ENCODE measurements at places on chromosomes 7 and 10.

DNA sequence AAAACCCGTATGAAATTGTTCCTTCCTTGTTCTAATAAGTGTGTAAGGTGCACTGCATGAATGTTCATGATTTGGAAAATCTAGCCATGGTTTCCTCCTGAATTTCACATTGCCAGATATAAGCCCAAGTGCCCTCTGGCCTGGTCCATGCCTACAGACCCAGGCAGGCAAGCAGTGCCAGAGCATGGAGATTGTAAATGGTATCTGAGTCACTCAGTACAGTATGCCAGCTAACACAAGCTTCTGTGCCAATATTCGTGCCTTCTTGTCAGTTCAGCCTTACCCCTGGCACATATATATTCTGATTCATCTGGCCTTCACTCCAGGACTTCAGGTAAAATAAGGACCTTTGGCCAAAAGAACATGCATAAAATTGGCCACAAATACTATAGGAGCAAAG lies 38.4 kb upstream of the PDE1C start:
- DNase-seq, result no peak

DNA sequence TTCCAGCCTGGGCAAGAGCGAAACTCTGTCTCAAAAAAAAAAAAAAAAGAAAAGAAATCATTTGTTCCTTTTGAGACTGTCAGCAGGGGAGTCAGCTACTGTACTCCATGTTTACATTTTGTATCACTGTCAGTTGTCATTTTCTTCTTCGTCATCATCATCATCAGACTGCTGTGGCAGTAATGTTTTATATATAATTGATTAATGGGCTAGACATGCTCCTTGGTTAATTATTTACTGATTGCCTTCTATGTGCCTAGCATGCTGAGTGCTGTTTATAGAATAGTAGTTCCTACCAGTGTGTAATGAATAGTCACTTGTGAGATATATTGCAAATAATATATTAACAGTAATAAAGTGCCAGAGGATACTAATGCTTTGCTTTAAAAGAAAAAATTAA lies 50.5 kb downstream of the VCL start:
- DNase-seq, result no peak

- DNase-seq, result no peak
Observed at GRCh38 chr7:917255-918117, 37.0 kb downstream of the ADAP1 start.

DNA sequence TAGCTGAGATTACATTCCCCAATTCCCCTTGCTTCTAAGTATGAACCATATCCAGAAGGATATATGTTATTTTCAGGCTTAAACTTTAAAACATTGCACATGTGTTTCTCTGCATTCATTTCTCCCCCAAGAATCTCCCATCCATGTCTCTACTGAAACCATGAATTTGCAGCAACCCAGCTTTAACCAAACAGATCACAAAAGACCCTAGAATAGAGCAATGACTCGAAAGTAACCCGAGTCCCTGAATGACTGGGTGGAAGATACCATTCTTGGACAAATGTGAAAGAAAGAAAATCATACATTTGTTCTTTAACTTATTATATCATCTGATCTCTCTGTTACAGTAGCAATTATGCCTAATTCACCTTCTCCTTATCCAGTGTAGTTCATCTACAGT lies 278.7 kb downstream of the IPMK start:
- no peak for DNase-seq

DNA sequence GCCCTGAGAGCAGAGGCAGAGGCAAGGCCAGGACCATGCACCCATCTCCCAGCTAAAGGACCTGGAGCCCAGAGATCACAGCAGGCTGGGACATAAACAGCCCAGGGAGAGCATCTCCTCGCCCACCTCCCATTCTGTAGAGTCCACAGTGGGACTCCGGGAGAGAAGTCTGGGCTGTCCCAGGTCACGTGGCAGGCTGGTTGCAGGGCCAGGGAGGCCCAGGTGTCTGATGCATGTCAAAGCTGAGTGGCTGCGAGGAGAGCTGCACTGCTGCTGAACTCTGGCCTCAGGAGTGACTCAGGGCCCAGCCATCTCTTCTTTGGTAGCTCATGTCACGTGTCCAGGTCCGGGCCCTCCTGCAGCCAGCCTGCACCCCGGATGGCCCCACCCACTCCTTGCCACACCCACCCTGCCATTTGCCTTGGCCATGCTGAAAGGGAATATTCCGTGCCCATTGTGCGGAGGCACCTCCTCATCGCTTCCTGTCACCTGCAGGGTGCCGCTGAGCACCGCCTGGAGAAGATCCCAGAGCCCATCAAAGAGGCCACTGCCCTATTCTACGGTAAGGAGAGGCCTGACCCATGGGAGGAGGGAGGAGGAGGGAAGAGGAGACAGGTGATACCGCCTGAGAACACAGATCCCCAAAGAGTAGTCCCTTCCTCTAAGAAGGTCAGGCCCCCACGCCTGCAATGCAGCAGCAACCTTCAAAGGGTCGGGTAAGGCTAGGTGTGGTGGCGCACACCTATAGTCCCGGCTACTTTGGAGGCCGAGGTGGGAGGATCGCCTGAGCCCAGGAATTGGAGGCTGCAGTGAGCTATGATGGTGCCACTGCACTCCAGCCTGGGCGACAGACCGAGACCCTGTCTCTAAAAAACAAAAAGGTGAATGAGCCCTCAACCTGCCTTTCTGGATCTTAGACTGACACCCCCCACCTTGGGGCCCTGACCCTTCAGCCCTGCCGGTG lies 12.6 kb upstream of the SH2B2 start:
- no peak for DNase-seq

DNA sequence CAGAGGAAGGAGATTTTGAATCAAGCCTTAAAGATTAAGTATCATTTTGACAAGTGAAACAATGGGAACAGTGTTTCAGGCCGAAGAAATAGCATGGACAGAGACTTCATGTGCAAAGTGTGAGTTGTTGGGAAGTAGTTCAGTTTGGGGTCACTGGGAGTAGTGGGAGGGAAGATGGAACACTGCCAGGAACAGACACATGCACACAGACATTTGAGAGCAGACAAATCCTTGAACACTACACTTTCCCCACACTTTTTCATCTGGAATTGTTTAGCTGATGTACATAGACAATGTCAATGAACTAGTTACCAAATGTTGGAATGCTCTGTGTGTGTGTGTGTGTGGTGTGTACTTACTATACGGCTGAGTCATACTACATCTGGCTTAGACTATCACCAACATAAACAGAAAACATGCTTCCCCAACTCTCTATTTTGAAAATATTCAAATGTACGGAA lies 52.4 kb upstream of the LRRC17 start:
- DNase-seq, result no peak

GRCh38 chr10:101071267-101071884 lies 9.6 kb downstream of the KAZALD1 start:
- no peak for DNase-seq

DNA sequence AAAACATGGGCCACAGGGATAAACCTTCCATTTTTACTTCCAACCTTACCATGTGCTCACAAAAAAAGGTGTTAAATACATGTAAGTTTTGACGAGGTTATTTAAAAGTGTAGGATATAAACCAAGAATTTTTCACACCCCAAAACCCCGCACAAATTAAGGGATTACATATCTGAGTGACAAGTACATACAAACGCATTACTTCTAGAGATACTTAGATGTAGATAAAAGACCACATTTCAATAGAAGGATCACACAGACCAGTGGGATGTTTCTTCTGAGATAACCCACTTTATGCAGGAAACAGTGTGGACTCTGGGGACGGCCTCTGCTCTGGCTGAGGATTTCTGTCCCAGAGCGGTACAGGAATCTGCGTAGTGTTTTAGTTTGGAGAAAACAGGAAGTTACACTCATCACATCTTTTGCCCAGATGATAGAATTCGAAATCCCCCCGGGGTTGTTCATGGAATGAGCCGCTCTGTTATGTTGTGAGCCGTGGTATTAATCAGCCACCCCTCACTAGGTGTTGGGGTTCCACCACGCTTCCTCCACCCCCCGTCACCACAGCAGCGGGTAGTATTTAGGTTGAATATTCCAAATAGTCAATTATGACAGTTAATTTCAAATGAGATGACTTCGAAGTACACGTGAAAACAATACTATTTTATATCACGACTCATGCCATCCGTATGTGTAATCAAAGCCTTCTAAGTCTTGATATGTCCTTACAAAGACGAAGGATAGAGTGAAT lies 1.3 kb upstream of the CUL1 start:
- no peak for DNase-seq

GRCh38 chr10:87700031-87700796 lies 40.5 kb downstream of the PAPSS2 start:
- DNase-seq, result no peak

GRCh38 chr7:132221356-132221755 lies 354.9 kb downstream of the PLXNA4 start:
- DNase-seq, result no peak

DNA sequence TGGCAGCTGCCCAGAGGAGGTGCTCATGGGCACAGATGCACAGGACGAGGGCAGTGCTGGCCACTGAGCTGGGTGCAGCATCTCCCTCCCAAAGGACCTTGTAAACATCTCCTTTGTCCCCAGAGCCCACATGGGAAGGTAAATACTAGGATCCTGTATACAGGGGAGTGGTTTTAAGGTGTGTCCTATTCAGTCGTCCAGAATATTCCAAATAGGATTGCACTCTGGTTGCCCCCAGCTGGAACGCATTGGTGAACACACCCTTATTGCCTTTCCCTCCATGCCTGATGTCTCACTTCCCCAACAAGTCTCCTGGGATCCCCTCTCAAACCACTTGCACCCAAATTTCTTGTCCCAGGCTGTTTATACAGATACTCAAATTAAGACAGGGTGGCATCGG lies 152.0 kb upstream of the PCBD1 start:
- no peak for DNase-seq

DNA sequence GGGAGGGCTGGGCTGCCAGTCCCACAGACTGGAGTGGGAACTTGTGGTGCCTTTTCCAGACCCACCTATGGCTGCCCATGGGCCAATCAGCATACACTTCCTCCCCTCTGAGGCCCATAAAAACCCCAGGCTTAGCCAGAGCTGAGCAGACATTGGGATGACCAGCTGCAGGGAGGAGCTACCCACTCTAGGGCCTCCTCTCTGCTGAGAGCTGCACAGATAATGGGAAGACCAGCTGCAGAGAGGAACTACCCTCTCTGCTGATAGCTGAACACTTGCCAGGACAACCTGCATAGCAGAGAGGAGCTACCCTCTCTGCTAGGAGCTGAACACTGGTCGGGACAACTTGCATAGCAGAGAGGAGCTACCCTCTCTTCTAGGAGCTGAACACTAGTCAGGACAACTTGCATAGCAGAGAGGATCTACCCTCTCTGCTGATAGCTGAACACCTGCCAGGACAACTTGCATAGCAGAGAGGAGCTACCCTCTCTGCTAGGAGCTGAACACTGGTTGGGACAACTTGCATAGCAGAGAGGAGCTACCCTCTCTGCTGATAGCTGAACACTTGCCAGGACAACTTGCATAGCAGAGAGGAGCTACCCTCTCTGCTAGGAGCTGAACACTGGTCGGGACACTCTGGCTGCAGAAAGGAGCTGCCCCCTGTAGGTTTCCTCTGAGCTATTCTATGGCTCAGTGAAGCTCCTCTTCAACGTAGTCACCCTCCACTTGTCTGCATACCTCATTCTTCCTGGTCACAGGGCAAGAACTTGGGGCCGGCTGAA lies 88.3 kb upstream of the CACUL1 start:
- no peak for DNase-seq

DNA sequence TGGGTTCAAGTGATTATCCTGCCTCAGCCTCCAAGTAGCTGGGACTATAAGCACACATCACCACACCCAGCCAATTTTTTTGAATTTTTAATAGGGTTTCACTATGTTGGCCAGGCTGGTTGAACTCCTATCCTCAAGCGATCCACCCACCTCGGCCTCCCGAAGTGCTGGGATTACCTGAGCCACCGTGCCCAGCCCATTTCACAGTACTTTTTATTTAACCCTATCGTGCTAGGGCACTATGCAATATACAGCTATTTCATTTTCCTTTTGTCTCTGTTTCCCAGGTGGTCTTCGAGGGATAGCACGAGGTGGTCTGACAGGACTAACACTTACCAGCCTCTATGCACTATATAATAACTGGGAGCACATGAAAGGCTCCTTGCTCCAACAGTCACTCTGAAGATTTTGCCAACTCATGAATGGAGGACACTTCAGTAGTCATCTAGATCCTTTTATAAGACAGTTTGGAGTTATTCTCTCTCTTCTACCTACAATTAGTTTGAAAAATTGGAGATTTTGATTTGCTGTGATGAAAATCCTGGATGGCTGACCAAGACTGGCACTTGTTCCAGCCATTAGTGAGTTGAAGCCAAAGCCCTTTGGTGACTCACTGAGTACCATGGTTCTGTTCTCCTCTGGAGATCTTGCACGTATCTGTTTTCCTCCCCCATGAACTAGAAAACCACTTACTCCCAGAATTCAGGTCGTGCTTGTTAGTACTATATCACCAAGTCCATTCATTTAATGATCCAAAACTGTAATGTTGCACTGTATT lies 27.3 kb downstream of the NCOA4 start:
- DNase-seq, result no peak

DNA sequence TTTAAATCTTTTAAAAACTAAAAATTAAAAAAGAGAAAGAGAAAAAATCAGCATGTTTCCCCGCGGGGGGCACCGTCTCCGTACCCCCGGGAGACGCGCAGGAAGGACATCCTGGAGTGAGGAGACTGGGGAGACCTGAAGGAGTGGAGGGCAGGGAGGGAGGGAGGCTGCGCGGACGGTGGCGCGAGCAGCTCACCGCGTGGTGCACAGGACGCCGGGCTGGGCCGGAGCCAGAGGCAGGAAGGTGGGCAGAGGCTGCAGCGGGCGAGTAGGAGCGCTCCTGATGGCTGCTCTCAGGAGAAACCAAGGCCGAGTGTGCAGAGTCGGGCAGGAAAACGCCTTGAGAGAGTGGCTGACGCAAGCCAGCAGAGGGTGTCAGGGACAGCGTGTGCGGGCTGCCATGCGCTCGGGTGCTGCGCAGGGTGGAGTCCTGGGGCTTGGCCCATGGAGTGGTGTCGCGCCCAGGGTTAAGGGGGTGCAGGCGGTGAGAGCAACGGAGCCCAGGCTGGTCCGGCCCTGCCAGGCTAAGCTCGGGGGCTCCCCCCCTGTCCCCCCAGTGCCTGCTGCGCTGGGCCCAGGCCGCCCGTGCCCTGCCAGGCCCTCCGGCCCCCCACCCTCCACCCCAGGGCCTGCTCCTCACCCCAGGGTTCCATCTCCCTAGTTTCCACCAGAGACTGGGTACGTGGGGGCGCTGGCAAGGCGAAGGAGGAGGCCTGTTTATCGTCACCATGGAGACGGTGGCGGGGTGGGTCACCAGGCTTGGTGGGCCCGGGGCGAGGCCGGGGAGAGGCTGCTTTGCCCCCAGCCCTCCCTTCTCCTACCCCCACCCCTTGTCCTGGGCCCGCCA lies 28.9 kb upstream of the FXYD4 start:
- DNase-seq, result no peak

GRCh38 chr10:102814873-102815661 lies 22.1 kb downstream of the CYP17A1 start:
- no peak for DNase-seq

DNA sequence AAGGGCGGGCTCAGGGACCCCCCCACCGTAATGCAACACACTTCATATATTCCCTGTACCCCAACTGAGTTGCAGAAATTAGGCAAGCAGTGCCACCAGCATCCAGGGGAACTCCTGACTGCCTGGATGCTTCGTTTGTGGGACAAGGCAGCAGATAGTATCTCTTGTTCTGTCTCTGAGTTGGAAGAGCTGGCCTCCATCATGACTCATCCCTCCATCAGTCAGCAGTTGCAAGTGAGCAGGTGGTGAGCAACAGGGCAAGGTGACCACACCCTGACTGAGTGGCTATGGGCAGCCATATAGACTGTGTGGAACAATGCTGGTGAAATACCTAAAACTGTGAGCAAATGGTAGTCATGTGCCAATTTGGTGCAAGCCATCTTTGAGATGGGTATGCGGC lies 22.8 kb upstream of the ADAMTS14 start:
- DNase-seq, result no peak

- no peak for DNase-seq
Observed at GRCh38 chr7:55190511-55191160, 171.8 kb downstream of the EGFR start.
